ENCODE measurements at places on chromosomes 5 and 9. TPM values are rescaled to one million over a fixed set of nuclear protein-coding genes. Genes with fewer than 3 reads are reported as not detected.
A peak's percentile ranks its signal among the peaks of the same experiment; 100 is the strongest.

NEUROG1 gene
- not detected for polyA plus RNA-seq

CDHR2 gene
- not detected for polyA plus RNA-seq

REEP2 gene
- 5.3 TPM for polyA plus RNA-seq

SPINK4 gene
- not detected for polyA plus RNA-seq

C7 gene
- polyA plus RNA-seq: 0.37 TPM

OR1Q1 gene
- polyA plus RNA-seq: not detected

CRHBP gene
- polyA plus RNA-seq: 0.08 TPM

DNA sequence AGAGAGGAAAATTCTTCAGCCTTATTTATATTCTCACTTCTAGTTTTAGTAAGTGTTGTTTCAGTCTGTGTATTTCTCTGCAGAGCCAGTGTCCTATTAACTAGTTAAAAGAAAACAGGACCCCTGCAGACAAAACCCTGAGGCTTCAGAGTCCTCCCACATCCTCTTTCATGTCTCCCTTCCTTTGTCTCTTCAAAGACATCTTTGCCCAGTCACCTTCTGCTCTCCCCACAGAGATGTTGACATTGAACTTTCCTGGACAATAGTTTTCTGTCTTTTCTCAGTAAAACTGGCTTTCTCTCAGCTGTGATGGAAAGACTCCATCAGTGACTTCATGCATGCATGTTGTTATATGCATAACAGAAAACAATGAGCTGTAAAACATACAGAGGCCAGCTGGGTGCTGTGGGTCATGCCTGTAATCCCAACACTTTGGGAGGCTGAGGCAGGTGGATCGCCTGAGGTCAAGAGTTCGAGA is 20.2 kb downstream of the GRAMD2B start:
- DNase-seq: no peak

- DNase-seq: no peak
Observed at GRCh38 chr5:55521881-55522280, 12.9 kb downstream of the PLPP1 start.

DNA sequence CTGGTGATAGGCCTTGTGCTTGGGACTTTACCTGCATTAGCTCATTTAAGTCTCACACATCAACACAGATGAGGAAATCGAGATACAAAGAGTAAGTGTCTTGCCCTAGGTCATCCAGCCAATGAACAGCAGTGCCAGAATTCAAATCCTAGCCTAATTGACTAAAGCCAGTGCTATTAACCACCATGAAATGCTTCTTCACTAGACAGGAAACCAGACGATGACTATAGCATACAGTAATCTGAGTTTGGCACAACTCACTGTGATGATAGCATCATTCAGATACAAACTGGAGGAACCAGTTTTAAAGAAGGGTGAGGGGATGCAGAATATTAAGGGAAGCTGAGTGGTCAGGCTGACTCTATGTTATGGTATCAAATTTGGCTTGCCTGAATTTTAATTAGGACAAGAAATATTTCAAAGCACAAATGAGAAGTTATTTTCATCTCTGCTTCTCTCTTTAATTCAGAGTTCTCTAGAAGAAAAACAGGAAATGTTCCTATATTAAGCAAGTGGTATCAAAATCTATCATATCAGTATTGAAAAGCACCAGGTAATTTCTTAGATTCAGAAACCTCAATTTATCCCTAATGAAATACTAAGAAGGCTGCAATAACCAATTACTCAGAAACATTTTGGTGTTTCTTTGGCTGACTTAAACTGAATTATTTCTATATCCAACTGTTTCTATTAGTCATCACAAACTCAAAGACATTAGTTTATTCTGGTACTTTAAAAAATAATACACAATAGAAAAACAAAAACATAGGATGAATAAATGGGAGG is 147.0 kb upstream of the RASA1 start:
- DNase-seq: peak; percentile 87

GRCh38 chr5:56951126-56951945 is 587 bp downstream of the MIER3 start:
- peak; percentile 37 for DNase-seq

- no peak for DNase-seq
Observed at GRCh38 chr5:148659641-148660345, 5.5 kb upstream of the HTR4 start.

All from endothelial cell of umbilical vein (primary cell).